ENCODE measurements at places on chromosomes 2 and 18.

- DNase-seq: no peak
Observed at GRCh38 chr2:232658217-232658785, 24.9 kb downstream of the EFHD1 start.

- DNase-seq: no peak
Observed at GRCh38 chr2:23587341-23587880, 202.4 kb downstream of the KLHL29 start.

- no peak for DNase-seq
Observed at GRCh38 chr18:35328868-35329267, 15.4 kb downstream of the ZNF24 start.

DNA sequence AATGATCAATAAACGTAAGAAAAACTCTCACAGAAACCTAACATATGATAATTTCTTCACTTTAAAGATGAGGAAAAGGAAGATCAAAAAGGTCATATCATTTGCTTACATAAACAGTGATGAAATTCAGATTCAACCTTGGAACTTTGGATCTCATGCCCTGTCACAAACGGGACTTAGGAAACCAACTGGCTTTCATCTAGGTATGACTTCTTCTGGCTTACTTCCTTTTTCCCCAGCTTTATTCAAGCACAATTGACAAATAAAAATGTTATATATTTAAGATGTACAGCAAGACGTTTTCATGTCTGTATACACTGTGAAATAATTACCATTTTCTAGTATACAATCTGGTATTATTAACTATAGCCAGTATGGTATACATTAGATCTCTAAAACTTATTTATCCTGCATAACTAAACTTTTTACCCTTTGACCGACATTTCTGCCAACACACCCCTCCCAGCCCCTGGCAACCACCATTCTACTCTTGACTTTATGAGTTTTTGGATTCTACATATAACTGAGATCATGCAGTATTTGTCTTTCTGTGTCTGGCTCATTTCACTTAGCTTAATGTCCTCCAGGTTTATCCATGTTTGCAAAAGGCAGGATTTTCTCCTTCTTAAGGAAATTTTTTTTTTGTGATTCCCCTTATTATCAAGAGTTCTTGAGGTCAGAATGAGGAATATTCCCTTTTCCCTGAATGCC lies 46.0 kb upstream of the COBLL1 start:
- no peak for DNase-seq

DNA sequence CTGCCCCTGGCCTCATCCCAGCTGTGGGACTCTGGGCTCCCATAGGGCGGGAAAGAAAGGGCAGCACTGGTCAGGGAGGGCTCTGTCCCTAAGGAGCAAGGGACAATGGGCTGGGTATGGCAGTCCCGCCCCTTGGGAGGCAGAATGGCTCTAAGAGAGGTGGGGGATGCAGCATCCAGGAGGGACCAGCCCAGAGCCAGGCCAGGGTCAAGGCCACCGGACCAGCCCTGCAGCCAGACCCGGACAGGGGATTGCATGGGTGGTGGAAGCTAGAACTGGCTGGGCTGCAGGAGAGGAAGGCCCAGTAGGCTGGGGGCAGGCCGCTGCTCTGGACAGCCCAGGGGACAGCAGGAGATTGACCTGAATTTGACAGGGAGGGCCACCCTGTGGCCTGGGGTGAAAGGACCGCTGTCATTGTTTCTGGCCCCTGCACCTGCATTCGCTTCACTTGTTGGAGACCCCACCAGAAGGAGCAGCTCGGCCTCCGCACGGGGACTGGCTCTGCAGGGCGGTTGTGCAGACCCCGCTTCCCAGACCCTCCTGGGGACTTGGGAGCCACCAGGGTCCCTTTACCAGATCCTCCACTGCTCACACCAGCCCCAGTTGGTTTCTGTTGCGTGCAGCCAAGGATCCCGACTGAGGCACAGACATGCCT lies 14.6 kb downstream of the RAMP1 start:
- DNase-seq: no peak

GRCh38 chr2:5187283-5187682 lies 504.9 kb upstream of the SOX11 start:
- no peak for DNase-seq

DNA sequence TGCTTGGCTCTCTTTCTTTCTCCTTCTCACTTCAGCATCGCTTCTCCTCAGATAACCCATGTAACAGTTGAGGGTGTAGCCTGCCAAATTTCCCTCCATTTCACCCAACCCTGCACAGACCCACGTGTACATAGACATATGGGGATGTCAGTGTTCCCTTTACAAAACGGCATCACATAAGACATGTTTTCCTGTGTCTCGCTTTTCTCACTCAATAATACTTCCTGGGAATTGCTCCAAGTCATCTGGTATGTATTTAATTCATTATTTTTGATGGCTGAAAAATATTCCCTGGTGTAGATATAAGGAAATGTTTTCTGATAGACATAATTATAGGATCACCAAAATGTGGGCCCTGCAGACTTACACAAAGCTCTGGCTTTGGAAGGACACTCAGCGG lies 176.8 kb downstream of the LOXHD1 start:
- no peak for DNase-seq

DNA sequence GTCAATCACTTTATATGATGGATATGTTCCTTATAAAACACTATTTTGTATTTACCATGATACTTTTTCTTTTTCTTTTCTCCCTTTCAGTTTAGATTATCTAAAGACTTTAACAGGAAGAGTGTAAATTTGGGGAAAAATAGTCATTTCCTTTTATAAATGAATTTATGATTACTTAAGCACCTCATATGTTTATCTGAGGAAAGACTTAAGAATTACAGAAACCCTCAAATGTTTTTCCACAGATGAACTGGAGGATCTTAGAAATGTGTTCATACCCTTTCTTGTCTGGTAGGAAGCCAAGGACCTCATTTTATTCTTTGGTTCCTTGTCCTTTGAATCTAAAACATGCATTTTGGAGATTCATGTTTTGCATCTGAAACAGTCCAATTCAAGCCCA lies 36.7 kb downstream of the MAPRE2 start:
- no peak for DNase-seq

DNA sequence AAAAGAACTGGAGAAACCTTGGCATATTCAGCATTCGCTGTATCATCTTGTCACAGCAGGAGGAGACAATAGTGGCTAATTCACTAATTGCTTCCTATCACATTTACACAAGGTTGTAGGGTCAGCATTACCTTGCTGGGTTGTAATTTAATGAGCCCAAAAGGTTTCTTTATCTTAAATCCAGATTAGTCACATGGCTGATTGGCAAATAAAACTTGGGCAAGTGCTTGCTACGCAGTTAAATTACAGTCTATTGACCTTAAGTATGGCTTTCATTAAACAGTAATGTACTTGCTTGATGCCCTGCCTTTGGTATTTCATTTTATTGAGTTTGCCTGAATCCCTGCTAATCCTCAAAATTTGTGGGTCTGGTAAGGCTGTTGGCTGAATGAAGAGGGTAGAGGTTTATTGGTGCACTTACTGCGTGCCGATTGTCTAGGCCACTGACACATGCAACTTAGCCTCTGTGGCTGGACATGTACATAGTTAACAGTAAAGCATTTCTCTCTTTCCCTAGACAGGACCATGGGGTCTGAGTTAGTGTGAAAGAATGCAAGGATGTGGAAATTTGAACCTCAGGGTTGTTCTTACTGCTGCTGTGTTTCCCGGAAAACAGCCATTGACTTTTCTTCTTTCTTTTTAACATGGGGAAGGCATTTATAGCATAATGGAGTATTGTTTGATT lies 34.3 kb downstream of the FMNL2 start:
- DNase-seq: no peak

DNA sequence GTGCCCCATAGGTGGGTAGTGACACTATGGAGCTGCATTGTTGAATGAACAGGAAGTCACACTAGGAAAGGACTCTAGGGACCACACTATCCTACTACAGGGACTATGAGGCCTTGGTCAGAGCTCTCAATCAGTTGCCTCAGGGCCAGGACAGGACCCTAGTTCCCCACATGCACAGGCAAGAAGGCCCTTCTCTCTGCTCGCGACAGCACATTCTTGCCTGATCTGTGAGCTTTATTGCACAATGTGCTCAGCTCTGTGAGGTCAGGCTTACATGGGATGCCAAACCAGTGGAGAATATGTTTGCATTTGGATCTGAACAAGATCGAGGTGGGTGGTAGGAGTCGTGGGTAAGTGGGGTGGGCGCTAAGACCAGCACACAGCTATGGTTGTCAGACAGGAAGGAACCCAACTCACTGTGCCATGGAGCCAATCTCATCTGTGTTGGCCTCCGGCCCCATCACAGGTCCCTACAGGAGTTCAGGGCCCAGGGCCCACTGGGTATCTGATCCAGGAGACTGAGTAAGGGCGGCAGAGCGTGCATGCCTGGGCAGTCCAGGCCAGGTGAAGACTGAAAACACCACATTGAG lies 8.0 kb downstream of the PCARE start:
- DNase-seq: peak; percentile 30

DNA sequence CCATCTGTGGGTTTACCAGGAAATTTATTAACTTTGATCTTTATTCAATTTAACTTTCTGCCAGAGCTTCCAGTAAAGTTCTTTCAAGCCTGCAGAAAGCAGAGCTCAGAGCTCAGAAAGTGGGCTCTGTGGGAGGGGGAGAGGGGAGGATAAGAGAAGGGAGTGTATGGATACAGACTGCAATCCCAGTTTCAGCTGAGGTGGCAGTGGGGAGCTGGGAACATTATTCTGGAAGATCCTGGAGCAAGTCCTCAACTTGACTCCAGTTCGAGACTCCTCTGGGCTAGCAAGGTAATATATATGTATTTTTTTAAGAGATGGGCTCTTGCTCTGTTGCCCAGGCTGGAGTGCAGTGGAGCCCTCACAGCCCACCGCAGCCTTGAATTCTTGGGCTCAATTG lies 108.9 kb upstream of the NABP1 start:
- DNase-seq: no peak

GRCh38 chr2:151326554-151326953 lies 30.8 kb upstream of the TNFAIP6 start:
- no peak for DNase-seq

- no peak for DNase-seq
Observed at GRCh38 chr18:78932281-78932680, 47.3 kb upstream of the SALL3 start.

GRCh38 chr2:79723830-79724229 lies 211.0 kb downstream of the CTNNA2 start:
- peak; percentile 5 for DNase-seq

DNA sequence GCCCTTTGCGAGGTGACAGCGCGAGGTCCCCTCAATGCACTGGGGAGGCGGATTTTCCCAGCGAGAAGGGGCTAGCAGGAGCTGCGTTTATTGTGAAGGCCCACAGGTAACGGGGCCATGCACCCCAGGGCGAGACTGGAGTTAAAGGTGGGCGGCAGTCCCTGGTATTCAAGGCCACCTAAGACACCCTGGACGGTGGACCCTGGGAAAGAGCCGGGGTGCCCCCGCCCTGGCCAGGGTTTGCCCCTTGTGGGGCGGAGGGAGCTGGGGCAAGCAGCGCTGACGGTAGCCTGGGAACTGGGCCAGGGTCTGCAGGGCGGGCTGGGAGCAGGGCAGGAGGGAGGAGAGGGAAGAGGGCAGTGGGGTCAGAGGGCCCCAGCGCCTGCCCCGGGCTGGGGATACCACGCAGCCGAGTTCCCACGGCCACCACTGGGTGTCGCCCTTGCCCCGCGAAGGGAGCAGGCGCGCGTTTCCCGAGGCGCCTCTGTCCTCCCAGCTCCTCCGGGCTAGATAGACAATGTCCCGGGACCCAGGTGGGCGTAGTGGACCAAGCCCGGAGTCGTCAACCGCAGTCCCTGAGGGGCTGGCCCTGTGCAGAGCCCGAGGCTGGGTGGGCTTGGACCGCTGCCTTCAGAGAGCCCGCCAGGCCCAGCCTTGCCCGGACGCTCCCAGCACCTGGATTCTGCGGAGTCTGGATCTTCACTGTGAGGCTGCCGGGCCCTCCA lies 80.2 kb downstream of the SMAD4 start:
- DNase-seq: peak; percentile 65

DNA sequence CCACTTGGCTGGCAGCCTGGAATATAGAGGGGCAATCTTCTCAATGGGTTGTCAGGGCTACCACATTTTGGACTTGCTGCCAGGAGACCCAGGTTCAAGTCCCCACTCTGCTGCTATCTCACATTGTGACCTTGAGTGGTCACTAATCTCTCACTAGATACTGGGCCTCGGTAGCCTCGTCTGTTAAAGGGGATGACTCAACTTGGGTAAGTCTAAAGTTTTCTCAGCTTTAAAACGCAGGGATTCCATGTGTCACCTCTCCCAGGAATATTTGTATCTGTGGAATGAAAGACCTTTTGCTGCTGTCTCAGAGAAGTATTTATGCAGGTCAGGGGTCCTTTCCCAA lies 86.3 kb downstream of the SEMA4F start:
- no peak for DNase-seq

DNA sequence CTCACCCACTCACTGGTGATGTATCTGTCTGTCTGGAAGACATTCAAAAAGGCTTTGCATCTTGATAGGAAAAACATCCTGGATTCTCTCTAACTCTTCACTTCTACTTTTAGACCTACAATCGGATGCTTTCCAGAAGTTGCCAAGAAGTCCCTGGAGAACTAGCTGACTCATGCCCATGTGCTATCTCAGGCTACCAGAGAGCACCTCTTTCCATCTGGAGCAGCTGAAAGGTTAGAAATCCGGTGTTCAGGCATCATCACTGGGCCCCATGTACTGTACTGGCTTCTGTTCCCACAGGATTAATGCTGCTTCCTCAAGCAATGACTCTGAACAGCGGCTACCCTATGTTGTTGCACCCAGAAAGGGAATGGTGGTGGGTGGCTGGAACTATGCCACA lies 259.0 kb downstream of the NBAS start:
- no peak for DNase-seq

DNA sequence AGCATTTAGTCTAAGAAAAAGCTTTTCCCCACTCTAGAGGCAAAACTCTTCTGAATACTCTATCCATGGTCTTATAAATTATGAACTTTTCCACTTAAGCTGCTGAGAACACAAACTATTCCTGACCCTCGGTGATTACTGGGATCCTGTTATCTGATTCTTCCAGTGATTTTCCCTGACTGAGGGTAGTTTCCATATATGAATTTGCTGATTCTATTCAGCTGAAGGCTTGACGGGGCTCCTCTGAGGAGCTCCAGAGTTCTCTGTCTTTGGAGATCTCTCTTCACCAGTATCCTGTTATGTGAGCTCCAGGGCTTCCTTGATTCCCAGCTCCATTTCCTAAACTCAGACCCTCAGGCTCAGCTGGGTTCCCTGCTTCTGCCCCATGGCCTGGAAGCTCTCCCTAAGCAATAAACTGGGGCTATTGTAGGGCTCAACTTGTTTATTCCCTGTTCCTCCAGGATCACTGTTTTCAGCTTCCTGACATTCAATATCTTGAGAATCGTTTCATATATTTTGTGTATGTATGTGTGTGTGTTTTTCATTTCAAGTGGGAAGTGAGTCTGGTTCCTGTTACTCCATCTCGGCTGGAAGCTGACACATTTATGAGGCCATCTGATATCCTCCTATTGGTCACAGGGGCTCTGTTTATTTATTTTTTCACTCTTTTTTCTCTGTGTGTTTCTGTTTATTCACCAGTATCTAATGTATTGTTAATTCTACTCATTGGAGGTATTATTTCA lies 78.2 kb downstream of the ARHGAP28 start:
- DNase-seq: no peak

DNA sequence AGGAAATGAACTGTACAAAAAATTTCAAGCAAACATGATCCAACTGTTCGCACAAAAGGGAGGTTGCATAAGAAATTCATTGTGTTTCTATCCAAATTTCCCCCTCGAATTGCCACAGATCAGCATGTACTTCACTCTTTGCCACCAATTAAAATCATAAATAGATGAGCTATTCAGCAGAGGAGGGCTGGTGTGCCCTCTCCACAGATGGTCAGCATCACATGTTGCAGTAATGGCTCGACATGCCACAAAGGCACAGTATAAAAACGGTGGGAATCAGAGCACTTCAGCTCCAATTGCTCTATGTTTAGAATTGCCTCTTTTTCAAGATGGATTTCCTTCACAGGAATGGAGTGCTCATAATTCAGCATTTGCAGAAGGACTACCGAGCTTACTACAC lies at the start of gene G6PC2:
Gene G6PC2, plus strand, starts transcription at position 289 of the 400 bp plus-strand sequence. Its CDS starts 41 bp downstream, at position 330.
- DNase-seq: no peak
